ENCODE measurements at places on chromosomes 2 and 18.

DNA sequence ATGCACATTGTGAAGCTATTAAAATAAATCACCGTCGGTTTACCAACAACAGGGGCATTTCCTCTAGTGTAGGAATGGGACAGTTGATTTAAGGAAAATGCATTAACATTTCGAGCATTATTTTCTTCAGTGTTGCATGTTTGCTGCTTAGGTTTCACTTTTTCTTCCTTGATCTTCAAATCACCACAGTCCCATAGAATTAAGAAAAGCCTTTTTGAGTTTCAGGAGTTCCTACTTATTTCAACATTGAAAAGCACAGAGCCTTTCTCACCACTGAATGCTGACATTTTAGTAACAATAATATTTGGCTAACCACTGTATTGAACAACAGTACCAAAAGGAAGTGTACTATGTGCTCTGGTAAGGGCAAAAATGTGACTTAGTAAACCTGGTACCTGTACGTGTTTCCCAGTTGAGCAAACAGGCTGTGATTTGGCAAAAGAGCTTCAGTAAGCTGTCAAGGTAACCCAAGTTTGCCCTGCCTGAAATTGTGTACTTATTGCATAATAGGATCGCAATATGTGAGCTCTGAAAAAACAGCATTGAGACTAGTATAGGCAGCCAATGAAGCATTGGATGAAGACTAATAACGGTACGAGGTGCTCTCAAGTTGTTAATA is 2.2 kb downstream of the LRRTM4 start:
- no peak for DNase-seq

DNA sequence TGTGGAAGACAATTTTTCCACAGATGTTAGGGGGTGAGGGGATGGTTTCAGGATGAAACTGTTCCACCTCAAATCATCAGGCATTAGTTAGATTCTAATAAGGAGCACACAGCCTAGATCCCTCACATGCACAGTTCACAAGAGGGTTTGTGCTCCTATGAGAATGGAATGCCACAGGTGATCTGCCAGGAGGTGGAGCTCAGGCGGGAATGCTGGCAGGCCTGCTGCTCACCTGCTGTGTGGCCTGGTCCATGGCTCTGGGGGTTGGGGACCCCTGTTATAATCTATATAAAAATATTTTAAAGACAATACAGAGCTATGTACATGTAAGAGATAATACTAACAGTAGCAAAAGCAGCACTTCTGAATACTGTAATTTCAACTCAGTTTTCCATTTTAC is 19.2 kb downstream of the CWC22 start:
- DNase-seq, result no peak

GRCh38 chr18:79515944-79516351 is 120.2 kb downstream of the NFATC1 start:
- DNase-seq, result no peak

GRCh38 chr2:179129574-179130238 is 79.8 kb upstream of the CCDC141 start:
- no peak for DNase-seq

DNA sequence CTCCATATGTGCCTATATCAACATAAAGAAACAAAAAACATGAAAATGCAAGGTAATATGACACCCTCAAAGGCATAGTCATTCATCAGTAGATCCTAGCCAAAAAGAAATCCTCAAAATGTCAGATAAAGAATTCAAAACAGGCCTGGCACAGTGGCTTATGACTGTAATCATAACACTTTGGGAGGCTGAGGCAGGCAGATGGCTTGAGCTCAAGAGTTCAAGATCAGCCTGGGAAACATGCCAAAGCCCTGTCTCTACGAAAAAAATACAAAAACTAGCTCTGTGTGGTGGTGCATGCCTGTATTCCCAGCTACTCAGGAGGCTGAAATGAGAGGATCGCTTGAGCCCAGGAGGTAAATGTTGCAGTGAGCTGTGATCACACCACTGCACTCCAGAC is 284.6 kb upstream of the KLHL29 start:
- no peak for DNase-seq

- no peak for DNase-seq
These were observed 809 bp downstream of the DBI start for GRCh38 chr2:119367472-119368099.

DNA sequence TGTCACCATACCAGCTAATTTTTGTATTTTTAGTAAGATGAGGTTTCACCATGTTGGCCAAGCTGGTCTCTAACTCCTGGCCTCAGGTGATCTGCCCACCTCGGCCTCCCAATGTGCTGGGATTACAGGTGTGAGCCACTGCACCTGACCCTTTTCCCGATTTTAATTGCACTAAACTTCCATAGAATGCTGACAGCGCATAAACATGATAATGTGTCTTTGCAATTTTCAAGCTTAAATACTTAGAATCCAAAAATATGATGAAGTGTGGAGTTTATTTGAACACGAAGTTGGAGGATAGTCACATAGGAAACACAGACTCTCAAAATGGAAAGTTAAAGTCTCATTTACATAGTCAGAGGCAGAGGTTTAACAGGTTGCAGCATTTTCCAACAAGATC is 138.6 kb downstream of the TPO start:
- DNase-seq, result no peak

DNA sequence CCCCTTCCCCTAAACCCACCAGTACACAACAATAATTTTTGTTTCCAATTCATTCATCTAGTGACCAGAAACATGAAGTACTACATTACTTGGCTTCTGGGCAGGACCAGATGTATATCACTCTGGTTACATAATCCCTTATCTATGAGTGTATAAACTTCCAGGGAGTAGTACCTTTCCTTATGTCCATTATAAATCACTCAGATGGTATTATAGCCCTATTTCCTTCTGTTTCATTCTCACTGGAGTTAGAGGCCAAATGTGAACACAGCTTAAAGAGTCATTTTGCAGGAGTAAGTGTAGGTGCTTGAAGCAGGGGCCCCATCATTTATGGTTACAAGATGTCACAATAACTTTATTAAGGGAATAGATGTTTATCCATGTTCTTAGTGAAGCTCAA is 894.4 kb upstream of the NXPH2 start:
- DNase-seq, result no peak

DNA sequence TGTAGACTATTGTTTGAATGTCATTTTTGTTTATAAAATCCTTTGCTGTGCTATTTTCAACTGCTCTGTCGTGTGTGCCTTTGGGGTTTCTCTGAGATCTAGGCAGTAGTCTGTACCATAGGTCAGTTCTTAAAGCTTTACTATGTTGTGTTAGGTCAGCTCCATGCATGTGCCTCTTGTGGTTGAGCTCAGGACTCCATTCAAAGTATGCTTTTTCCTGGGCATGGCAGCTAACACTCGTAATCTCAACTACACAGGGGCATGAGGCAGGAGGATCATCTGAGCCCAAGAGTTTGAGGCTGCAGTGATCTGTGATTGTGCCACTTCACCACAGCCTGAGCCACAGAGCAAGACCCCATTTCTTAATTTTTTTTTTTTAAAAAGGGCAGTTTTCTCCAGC is 174.4 kb upstream of the SPHKAP start:
- DNase-seq, result no peak

- no peak for DNase-seq
These were observed 68.0 kb downstream of the ADAM23 start for GRCh38 chr2:206511283-206511682.

DNA sequence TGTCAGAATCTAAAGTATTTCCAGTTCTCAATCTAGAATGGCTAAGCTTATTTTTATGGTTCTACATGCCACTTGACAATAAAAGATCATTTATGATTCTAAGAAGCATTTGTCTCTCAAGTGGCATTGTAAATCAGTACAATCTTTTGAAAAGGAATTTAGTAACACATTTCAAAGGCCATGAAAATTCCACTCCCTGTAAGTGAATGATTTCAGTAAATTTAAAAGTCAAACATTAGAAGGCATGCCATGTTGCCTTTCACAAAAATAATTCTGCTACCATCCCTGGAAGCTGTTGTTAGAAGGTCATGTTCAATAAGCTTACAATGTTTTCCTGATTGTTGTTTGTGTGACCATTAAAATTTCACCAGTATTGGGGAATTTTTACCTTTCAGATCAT is 142.9 kb downstream of the RPIA start:
- DNase-seq, result no peak

DNA sequence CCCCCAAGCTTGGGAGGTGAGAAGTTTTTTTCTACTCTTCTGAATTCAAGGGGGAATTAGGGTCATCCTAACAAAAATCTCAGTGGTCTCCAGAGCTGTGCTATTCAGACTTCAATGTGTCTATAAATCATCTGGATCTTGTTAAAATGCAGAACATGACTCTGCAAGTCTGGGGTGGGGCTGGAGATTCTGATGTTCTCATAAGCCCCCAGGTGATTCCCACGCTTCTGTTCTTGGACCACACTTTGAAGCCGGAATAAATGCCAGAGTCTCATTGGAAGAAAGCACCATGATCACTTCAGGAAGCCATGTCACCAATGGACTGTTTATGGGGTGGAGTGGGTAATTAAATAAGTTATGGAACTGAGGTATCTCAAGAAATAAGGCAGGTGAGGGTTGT is 22.2 kb upstream of the SLC16A14 start:
- no peak for DNase-seq

GRCh38 chr18:67710639-67711038 is 194.1 kb upstream of the DSEL start:
- DNase-seq, result no peak

DNA sequence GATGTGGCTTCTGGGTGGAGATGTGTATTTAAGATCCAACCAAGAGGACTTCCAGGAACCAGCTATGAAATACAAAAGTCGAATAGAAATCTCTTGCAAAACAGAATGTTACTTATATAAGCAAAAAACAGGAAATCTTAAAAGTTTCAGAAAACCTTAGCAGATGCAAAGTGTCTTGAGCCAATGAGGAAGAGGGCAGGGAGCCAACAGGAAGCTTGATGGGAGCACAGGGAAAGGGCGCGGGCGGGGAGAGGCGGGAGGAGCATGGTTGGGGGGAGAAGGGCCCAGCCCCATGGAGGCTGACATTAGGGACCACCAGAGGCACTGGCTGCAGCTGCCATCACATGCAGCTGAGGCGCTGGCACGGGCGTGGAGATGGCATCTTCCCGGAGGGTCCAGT is 203.3 kb downstream of the SNTG2 start:
- no peak for DNase-seq

DNA sequence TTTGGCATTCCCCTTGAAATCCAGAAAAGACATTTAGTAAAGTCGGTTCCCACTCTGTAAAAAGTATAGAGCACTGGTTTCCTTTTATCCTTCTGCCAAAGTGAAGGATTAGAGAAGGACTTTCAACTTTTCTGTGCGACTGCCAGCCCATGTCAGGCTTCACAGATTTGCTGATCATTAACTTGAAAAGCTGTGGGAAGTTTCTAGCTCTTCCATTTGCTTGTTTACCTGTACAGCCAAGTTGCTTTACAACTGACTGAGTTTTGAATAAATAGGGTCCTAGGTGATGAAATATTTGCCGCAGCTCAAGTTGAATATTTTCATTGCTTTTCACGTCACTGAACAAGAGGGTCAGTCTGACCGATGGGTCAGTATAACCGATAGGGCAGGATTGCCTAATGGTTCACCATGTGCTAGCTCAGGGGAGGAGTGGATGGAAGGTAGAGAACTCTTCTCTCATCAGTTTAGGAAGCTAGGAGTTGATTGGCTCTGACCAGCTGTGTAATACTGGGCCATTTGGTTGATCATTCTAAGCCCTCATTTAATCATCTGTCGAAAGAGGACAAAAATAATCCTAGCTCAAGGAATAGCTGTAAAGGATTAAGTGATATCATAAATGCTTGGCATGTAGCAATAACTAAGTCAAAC is 30.4 kb downstream of the UPP2 start:
- no peak for DNase-seq

DNA sequence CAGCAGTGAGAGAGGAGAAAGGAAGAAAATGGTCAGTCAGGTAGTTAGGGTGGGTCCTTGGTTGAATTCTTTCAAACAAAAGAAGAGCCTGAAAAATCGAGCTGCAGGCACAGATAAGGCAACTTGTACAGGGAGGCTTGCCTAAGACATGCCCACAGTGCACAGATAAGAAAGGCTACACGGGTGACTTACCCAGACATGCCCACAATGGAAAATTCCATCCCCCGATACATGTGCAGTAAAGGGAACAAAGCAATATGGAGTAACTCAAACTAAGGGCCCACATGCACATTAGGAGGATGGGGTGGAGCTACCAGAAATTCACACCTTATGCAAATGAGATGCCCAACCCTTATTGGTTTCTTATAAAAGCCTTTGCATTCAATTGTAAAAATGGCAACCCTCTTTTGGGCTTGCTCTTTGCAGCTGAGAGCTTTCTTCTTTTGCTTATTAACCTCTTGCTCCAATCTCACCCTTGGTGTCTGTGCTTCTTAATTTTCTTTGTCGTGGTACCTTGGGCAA is 110.3 kb upstream of the RMP24 start:
- DNase-seq, result no peak

GRCh38 chr2:135030826-135031225 is 16.4 kb downstream of the MAP3K19 start:
- peak; percentile 23 for DNase-seq

GRCh38 chr2:223199531-223200515 is 147.8 kb downstream of the KCNE4 start:
- DNase-seq, result no peak

DNA sequence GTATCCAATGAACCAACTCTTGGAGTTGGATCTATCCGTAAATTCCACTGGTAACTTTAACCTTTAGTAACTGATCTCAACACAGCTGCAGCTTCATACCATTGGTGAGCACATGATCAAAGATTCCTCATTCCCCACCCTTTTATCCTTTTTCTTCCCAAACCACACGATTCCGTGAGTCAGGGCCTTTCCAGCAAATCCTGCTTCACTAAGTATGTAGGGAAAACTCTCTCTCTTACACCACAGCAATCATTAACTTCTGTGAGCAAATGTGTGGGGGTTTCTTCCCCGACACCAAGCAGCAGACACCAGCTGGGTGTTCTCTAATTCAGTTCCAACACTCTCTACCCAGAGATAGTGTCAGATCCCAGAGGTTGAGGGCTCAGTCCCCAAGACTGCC is 23.5 kb downstream of the ELP2 start:
- DNase-seq, result no peak

DNA sequence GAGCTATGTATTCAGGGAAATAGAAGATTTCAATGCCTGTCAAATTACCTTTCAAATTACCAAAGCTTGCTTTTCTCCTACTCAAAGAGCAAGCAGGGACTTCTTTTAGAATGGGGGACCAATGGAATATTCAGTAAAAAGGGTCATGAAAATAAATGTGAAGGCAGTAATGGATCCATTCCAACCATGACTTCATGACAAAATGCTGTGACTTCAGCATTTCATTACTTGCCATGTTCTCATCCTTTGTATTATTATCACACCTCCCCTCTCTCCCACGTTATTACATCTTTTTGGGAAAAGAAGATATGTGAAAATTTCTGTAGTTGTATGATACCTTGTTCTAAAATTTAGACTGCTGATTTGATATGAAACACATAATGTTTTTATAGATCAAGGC is 864.0 kb upstream of the FSHR start:
- no peak for DNase-seq

GRCh38 chr2:207855591-207855990 is 85.9 kb upstream of the FZD5 start:
- no peak for DNase-seq

DNA sequence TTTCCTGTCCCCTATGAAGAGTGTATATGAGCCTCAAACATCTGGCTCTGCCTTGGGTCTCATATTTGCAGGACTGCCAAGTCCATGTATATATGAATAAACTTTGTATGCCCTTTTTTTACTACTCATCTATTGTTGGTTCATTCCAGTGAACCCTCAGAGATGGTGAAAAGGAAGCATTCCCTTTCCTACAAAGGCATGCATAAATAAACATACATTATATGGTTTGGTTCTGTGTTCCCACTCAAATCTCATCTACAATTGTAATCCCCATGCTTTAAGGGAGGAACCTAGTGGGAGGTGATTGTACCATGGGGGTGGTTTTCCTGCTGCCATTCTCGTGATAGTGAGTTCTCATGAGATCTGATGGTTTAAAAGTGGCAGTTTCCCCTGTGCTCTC is 534.2 kb downstream of the SPAG16 start:
- DNase-seq, result no peak
